ENCODE measurements at places on chromosomes 13 and 19.

DNA sequence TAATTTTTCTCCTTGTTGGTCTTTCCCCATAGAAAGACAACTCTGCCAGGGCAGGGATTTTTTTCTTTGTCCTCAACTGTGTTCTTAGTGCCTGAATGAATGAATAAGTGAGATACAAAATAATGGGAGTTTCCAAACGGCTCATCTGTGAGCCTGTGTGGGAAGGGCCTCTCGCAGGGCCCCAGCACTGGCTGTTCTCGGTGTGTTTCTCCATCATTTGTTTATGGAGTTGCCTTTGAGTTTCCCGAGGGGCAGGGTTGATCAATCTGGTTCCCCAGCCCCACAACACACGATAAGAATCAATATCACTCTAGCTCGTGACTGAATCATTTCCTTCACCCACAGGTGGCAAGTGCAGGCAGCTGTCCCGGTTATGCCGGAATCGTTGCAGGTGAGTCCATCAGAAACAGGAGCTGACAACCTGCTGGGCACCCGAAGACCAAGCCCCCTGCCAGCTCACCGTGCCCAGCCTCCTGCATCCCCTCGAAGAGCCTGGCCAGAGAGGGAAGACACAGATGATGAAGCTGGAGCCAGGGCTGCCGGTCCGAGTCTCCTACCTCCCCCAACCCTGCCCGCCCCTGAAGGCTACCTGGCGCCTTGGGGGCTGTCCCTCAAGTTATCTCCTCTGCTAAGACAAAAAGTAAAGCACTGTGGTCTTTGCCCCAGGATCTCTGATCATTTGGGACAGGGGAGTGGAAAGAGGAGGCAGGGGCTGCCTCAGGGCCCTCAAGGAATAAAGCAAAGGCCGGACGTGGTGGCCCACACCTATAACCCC lies 14.9 kb downstream of the FXYD5 start:
- DNase-seq = no peak

GRCh38 chr19:1935484-1936208 lies 5.3 kb upstream of the CSNK1G2 start:
- no peak for DNase-seq

GRCh38 chr13:101026736-101027398 lies 352.3 kb upstream of the TMTC4 start:
- DNase-seq = no peak

DNA sequence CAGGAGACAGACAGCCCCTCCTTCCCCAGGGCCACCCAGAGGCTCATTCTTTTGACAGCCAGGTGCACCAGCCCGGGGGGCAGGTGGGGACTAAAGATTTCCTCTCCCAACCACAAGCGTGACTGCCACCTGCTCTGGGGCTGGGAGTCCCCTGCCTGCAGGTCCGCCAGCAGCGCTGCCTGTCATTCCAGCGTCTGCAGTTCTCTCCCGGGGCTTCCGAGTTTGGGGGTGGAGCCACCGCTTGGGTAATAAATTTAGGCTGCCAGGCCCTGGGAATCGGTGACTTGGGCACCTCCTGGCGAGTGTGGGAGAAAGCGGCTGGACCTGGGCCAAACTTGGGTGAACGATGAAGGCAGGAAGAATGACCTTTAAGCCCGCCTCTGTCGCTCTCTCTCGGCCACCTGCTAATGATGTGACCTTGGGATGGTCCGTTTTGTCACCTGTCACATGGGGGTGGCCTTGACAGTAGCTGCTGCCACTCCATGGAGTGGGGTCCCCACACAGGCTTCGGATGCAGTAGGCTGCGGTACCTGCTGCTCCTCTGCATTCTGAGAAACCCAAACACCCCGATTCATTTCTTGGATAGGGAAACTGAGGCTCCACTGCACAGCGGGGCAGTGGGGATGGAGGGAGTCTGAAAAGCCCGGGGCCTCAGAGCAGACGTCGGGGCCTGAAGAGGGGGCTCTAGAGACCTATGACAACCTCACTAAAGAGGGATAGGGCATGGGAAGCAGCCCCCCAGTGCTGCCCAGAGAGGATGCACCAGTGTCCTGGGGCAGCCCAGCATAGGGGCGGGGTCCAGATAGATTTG lies 12.8 kb downstream of the FUT6 start:
- peak; percentile 81 for DNase-seq

DNA sequence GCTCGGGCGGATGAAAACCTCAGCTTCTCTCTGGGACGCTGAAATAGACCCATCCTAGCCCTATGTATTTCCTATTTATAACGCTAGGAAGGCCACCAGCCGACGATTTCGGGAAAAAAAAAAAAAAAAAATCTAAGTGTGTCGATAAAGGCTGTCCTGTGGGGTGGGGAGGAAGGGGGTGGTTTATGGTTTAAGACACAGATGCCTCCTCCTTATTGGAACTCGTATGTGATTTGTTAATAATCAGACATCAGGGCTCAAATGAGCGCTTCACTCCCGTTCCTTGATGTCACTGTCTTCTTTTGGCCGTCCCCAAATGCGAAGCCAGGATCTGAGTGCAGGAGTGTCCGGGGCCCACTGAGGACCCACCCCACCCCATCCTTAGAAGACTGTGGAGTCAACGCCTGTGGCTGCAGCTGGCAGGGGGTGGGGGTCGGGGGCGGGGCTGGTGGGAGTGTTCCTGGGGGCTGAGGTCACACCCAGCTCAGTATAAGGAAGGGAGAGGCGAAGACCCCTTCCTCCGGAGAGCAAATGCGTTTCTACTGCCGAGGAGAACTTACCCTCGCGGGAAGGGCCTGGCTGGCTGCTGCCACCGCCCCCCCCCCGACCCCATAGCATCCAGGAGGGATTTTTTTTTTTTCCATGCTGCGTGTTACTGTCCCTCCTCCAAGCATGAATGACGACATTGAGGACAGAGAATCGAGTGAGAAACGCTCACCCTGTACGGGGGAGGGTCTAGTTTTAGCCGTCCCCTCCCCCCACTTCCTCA lies 971 bp downstream of the ATCAY start:
- DNase-seq = no peak

DNA sequence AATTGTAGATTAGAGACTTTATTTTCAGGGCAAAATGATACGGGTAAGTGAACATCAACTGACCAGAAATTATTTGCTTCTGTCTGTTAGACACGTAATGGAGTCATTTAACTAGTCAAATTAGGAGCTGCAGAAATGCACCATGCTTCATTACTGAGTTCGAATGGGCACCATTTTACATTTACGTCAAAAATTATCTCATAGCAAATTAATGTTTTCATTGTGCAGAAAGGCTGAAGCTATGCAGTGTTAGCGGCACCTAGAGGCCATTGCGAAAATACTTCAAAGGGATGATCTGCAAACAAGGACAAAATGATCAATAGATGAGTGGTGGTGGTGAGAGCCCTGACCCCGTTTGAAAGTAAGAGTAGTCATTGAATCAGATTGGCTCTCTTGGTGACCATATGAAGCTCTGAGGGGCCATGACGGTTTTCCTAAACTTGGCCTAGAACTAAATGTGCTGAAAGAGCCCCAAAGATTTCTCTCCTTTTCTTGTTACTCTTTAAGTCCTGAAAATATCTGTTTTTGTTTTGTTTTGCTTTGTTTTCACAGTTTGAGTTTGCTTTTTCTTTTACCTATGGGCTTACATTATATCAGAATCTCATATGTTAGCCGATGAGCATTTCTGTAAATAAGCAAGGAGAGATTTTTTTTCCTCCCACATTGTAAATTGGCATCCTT lies 277.9 kb downstream of the ZNF536 start:
- peak; percentile 40 for DNase-seq

GRCh38 chr13:40456397-40456953 lies 210.0 kb downstream of the FOXO1 start:
- no peak for DNase-seq

DNA sequence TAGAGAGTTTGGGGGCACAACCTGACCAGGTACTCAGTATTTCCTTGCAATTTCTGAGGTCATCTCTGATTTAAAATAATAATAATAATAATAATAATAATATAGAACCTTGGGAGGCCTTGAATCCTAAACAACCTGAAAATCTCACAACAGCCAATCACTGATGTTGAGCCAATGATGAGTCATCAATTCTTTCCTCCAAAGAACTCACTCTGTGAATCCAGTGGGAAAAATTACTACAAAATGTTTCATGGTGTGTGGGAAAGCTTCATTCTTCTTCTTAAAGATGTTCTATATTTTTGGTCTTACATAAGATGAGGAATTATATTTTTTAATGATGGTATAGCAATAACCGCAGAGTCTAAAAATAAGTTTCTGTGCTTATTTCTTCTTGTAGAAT lies 594.6 kb downstream of the EFNB2 start:
- no peak for DNase-seq

GRCh38 chr13:97328222-97328790 lies 105.7 kb upstream of the RAP2A start:
- DNase-seq = peak; percentile 48

GRCh38 chr13:109576331-109576813 lies 210.0 kb downstream of the IRS2 start:
- DNase-seq = no peak

DNA sequence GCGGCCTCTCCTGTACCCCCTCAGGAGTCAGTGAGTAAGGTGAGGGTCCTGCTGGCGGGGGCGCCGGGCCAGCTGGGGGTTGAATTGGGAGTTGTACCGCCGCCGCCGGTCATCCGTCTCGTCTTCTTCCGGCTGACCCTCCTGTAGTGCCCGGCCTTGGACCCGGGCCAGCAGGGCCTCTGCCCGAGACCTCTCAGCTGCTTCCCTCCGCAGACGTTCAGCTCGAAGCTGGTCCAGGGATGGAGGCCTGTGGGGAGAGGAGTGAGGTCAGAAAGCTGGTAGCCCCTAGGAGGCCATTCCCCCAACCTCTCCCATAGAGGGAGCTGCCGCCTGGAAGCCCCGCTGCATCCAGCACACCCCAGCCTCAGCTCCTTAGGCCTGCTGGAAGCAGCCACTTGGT lies 3.8 kb downstream of the LENG1 start:
- no peak for DNase-seq

GRCh38 chr13:24276861-24277260 lies 32.5 kb upstream of the C1QTNF9 start:
- no peak for DNase-seq
